T-helper 17 cell (primary cell): ENCODE measurements at places on chromosomes 1 and 21.

DNA sequence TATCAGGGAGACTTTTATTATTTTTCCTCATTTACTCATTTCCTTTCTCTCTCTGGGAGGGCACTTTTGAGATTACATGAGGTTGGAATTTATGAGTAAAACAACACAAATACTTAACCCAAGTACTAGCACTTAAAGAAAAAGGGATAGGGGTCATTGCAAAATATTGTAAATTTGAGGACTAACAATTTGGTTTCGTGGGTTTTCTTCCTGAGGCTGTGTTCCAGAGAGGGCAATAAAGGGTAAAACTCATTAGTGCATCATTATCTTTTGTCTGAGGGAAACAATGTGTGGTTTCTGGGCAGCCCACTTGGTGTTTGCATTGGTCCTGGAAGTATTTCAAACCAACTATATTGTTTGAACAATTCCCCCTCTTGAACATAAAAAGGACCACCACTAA is 96.5 kb downstream of the GREM2 start:
- DNase-seq, result no peak

- DNase-seq, result no peak
These were observed 15.9 kb upstream of the EPB41 start for GRCh38 chr1:28898405-28898881.

GRCh38 chr21:42552407-42553336 is 39.0 kb downstream of the SLC37A1 start:
- no peak for DNase-seq

- no peak for DNase-seq
These were observed 172.7 kb downstream of the TGFBR3 start for GRCh38 chr1:91712981-91713841.

DNA sequence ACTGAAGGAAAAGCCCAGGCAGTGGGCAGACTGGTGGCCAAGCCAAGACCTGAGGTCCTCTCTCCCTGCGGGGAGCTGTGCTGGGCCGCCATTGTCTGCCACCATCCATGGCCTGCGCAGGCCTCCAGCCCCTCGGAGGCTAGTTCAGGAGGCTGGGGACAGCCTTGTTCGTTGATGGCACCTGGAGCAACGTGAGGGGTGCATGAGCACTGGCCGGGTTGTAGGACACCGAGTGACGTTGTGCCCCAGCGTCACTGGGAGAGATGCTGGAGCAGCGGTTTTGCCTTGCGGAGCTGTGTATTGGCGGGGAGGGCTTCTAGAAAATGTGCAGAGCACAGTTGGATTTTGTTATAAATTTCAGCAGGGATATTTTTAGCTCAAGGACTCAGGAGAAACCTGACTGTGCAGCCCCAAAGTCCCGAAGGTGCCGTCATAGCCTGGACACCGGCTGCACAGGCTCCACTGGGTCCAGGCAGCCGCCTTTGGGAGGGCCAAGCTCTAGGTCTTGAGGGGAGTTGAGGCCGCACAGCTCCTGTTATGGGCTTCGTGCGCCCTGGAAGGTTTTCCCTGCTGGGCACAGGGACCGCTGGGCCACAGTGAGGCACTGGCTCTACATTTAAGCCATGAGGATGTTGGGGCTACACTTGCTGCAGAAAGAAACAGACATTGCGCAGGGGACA is 48.2 kb upstream of the ADARB1 start:
- DNase-seq, result no peak

GRCh38 chr1:19086176-19086875 is 123.7 kb downstream of the UBR4 start:
- DNase-seq, result no peak

DNA sequence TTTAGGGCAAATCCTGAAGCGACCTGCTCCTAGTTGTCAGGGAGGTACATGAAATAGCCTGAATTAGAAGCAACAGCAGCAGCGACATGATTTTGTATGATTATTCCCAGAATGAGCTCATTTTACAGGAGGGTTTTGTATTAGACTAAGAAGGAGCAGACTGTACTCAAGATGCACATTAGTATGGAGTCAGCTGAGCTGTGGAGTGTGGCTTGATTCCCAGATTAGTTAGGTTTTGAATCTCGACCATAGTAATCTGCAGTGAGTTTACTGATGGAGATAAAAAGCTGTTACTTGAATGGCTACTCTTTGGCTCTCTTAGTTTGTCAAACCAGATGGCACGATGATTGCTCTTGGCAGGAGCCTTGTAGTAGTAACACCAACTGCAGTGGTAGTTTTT is 143.1 kb downstream of the PHTF1 start:
- no peak for DNase-seq

DNA sequence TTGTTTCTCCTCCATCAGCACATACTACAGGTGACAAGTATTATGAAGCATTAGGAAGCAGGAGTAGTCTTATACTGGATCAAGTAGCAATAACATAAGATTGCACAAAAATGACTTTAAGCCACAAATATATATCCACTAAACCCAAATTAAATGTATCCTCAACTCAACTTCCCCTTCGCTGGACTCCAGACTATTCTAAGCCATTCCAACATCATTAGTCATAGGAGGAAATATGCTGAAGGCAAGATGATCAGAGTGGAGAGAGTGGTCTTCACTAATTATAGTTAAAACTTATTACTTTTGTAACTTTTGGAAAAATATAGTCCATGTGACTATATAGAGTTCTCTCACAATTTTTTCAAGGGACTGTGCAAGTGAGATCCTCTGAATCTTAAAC is 390.7 kb upstream of the ZP4 start:
- no peak for DNase-seq

GRCh38 chr1:226203240-226203639 is 16.7 kb upstream of the ACBD3 start:
- DNase-seq, result no peak
